ENCODE measurements at places on chromosomes 2 and 18.

GRCh38 chr2:20638014-20638413, 12.9 kb downstream of the HS1BP3 start:
- no peak overlapping the region for H3K4me3 ChIP-seq
- H3K4me1 ChIP-seq, result peaks cover 8% of the 10 kb centered on the region
- no peaks in the 10 kb centered on the region for H3K27me3 ChIP-seq
- H3K27ac ChIP-seq, result no peak overlapping the region
- no peaks in the 10 kb centered on the region for H3K36me3 ChIP-seq

DNA sequence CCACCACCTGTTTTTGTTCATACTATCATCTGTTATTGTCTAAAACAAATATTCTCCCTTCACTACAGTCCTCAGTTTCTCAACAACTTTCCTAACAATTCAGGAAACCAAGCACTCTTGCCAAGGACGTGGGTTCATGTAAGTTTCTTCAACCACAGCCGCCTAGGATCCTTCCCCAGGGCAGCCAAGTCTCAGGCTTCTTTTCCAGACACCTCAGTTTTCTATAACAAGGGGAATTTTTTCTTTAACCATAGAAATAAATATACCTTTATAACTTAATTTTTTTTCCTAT, 39.4 kb upstream of the AGPS start:
- no peak for DNase-seq
- no peaks in the 10 kb centered on the region for H3K36me3 ChIP-seq
- H3K27me3 ChIP-seq, result no peaks in the 10 kb centered on the region
- H3K27ac ChIP-seq, result no peak overlapping the region

- no peak overlapping the region for H3K27ac ChIP-seq
- DNase-seq, result no peak
- no peaks in the 10 kb centered on the region for H3K27me3 ChIP-seq
- 0 out of 2 replicates have a peak, but pooled peaks cover 4% of the 10 kb centered on the region for H3K4me1 ChIP-seq
Measured at GRCh38 chr2:149601141-149601796, 13.7 kb upstream of the MMADHC start.

- H3K4me1 ChIP-seq, result peaks cover 4% of the 10 kb centered on the region
- no peak for DNase-seq
- H3K36me3 ChIP-seq, result no peaks in the 10 kb centered on the region
Measured at GRCh38 chr2:232697807-232698110, 628 bp downstream of the GIGYF2 start.

DNA sequence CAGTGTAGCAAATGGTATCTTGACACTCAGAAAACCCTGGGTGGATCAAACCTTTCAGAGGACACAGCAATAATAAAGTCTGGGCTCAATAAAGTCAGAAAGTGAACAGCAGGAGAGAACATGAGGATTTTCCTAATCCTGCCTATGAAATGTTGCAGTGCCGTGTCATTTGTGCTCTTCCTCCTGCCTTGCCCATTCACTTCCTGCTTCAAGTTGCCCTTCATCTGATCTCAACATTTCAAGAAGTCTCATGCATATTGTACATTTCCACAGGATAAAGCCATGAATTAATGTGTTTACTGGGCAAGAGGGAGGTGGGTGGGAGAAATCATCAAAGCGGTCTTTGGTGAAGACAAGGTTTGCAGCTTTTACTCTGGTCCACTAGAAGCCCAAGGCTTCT, 51.1 kb upstream of the STPG4 start:
- DNase-seq, result no peak
- no peaks in the 10 kb centered on the region for H3K4me1 ChIP-seq
- no peak overlapping the region for H3K27ac ChIP-seq
- no peaks in the 10 kb centered on the region for H3K27me3 ChIP-seq

DNA sequence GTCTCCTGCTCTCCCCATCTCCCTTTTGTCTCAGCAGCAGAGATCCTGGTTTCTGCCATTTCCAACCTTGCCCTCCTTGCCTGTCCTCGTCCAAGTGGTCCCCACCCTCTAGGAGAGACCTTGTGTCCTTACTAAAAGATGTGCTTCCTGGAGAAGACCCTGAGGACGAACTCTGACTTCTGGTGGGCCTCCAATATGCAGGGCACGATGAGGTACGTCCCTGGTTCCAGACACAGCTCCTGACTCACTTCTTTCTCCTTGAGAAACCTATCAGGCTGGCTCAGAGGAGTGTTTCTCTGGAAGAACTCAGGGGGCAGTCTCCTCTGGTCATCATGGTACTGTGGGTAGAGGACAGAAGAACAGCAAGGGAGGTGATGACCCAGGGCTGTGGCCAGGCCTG, 28.2 kb downstream of the CAPN14 start:
- H3K27ac ChIP-seq, result no peak overlapping the region
- H3K4me1 ChIP-seq, result no peaks in the 10 kb centered on the region
- H3K27me3 ChIP-seq, result no peaks in the 10 kb centered on the region
- no peak overlapping the region for H3K4me3 ChIP-seq

DNA sequence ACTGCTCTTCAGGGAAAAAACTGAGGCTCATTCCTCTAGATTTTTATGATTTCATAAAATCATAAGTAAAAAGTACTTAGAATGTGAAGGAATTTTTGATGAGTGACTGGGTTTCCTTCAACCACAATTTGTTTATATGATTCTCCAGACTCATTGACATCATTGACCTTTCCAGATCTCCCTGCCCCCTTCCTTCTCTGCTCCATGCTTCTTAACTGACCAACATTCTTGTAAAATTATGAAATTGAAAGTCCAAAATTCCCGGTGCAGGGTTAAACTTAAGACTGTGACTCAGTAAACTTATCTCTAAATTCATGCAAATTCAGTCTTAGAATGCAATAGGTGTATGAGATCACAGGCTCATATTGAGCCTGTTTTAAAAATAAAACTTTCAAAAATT, 648.9 kb downstream of the TDRD15 start:
- H3K4me3 ChIP-seq, result no peak overlapping the region
- H3K27ac ChIP-seq, result no peak overlapping the region
- H3K27me3 ChIP-seq, result no peaks in the 10 kb centered on the region
- H3K36me3 ChIP-seq, result no peaks in the 10 kb centered on the region
- no peaks in the 10 kb centered on the region for H3K4me1 ChIP-seq

GRCh38 chr18:35178260-35178659, 62.6 kb upstream of the ZNF397 start:
- H3K27me3 ChIP-seq, result no peaks in the 10 kb centered on the region
- H3K4me1 ChIP-seq, result no peaks in the 10 kb centered on the region
- no peak for DNase-seq
- H3K36me3 ChIP-seq, result no peaks in the 10 kb centered on the region

GRCh38 chr2:5913711-5914395, 221.7 kb downstream of the SOX11 start:
- no peaks in the 10 kb centered on the region for H3K4me1 ChIP-seq
- H3K27ac ChIP-seq, result no peak overlapping the region
- no peaks in the 10 kb centered on the region for H3K36me3 ChIP-seq
- DNase-seq, result no peak

DNA sequence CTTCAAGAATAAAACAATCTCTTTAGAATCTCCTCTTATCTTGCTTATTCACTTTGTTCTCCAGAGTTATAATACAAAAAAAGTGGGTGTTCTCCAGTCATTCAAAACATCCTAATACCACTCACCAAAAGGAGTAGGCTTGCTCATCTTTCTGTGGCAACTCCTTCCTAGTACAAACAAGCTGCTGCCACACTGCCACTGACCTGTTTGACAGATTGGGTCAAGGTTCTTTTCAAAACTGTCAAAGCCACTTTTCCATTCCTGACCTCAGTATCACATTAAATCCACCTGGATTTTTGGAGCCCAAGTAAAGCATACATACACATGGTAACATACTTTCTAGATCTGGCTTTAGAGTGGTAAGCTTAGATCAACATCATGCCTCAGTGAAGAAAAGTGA, 59.8 kb downstream of the SLC25A12 start:
- H3K36me3 ChIP-seq, result peaks cover 13% of the 10 kb centered on the region
- H3K4me1 ChIP-seq, result no peaks in the 10 kb centered on the region
- no peak overlapping the region for H3K27ac ChIP-seq
- no peak overlapping the region for H3K4me3 ChIP-seq
- no peak for DNase-seq

DNA sequence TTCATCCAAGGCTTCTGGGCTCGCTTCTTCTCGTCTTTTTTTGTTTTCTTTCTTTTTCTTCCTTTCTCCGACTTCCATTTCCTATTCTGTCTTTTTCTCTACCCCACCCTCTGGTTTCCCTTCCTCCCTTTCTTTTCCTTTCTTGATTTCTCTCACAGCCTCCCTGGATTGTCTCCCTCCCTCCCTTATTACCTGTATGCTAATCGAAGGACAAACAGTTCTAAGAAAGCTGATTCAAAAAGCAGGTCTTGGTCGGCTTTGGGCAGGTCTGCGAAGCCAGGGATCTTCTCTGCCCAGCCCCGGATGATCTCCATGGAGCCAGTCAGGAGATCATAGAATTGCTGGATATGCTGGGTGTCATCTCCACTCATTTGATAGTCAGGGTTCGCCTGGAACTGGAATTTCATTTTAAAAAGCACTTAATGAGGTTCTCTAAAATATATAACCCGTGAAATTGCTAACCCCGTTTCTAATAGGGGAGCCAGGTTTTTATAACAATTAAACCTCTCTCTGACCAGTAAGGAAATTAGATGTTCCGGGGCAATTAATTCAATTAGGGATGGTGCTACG, 5.9 kb downstream of the NR4A2 start:
- H3K4me3 ChIP-seq, result no peak overlapping the region
- H3K4me1 ChIP-seq, result peaks cover 3% of the 10 kb centered on the region
- no peak for DNase-seq
- H3K36me3 ChIP-seq, result no peaks in the 10 kb centered on the region
- H3K27me3 ChIP-seq, result peaks cover 3% of the 10 kb centered on the region

Data from GM12878 (cell line).